Activated CD8-positive, alpha-beta memory T cell treated with anti-CD3 and anti-CD28 coated beads for 4 hours (primary cell): ENCODE measurements at places on chromosomes 12 and 14.
A peak's percentile ranks its signal among the peaks of the same experiment; 100 is the strongest.

DNA sequence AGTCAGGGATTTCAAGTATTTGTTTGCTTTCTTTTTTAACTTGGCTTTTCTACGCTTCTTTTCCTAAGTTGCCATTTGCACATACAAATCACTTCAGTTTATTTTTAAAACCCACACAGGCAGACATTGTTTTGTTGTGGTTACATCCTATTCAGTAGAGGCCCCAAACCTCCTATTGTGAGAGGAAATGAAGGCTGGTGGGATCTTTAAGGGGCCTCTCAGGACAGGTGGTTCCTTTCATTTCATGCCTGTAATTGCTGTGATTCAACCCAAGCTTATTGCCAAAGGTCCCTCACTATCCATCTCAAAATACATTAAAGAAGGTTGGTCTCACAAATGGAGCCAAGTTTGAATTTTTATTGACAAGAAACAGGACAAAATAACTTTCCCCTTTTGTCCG lies 257.1 kb downstream of the ADAMTS20 start:
- no peak for DNase-seq

DNA sequence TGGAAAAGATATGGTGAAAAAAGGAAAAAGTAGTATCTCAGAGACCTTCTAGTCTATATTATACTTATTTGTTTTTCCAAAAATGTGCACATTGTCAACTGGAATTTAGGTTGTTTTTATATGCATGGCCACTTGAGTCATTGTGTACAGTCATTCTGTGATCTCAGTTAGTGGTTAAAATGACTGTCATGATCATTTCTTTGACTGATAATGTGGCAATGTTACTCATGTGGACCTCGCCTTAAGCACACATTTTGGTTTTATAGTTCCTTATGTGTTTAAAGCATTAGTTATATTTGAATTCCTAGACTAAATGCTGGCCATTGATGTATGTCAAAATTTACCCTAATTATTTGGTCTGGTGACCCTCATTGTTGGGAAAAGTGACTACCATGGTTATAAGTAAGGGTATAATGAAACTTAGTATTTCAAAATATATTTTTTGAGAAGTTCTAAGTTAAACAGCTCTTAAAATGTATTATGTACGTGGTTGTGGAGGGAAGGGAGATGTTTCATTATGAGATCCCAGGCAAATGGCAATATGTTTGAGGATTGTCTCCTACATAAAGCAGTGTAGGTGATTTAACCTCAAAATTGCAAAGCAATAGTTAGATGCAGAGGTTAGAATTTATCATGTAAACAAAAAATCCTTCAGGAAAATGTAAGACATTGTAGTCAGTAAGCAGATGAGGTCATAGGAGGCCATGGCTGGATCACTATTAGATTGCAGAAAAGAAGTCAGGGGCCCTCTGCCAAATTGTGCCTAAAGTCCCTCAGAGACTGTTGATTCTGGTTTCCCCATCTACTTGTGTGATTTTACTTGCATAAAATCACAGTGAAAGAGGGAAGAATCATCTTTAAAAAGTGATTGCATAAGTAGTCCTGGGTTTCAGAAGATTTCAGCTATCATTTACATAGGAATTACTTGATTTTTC lies 17.5 kb downstream of the PNMA1 start:
- no peak for DNase-seq

DNA sequence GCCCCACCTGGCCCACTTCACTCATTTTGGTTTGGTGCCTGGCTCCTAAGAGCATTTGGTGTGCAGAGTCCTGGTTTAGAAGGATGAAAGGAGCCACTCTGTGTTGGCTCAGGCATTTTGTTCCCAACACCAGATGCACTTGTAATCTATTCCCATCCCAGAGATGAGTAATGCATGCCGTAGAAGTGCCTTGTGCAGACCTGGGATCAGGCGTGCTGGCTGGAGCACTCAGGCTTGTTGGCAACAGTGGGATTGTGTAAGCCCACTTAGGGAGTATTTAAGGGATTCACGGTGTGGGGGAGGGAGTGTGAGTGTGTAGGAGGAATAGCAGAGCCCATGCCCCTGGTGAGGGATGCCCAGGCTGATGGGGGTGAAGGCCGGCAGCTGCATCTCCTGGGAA lies 501.5 kb upstream of the TBX3 start:
- no peak for DNase-seq

DNA sequence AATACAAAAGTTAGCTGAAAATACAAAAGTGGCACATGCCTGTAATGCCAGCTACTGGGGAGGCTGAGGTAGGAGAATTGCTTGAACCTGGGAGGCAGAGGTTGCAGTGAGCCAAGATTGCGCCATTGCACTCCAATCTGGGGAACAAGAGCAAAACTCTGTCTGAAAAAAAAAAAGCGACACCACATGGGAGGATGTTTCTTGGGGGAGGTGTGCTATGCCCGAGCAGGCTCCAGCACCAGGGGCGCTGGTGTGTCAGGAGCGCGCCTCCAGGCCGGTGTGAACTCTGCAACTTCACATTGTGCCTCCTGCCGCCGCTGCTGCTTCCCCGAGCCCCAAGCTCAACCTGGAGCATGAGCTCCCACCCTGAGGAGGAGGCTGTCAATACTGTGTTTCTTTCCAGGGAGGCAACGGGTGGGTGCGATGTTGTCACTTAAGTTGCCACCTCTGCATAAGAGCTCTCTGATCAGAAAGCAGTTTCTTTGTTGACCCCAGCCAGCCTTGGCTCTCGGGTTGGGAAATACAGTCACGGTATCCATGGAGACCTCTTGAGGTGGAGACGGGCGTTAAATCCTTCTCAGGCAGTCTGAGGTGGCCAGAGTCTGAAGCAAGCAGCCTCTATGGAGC lies 18.9 kb downstream of the DEGS2 start:
- no peak for DNase-seq

GRCh38 chr12:93653079-93653478 lies 24.1 kb upstream of the CRADD start:
- DNase-seq = no peak

DNA sequence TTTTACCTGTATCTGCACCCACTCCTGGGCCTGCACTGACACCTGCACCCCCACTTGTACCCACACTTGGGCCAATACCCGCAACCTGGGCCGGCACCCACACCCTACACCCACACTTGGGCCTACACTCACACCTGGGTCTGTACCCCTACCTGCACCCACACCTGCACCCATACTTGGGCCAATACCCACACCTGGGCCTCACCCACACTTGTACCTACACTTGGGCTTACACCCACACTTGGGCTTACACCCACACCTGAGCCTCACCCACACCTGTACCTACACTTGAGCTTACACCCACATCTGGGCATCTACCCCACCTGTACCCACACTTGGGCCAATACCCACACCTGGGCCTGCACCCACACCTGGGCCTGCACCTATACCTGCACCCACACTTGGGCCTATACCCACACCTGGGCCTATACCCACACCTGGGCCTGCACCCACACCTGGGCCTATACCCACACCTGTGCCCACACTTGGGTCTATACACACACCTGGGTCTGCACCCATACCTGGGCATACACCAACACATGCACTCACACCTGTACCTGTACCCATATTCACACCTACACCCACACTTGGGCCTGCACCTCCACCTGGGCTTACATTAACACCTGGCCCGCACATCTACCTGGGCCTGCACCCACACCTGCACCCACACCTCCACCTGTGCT lies 39.2 kb downstream of the DAO start:
- no peak for DNase-seq

DNA sequence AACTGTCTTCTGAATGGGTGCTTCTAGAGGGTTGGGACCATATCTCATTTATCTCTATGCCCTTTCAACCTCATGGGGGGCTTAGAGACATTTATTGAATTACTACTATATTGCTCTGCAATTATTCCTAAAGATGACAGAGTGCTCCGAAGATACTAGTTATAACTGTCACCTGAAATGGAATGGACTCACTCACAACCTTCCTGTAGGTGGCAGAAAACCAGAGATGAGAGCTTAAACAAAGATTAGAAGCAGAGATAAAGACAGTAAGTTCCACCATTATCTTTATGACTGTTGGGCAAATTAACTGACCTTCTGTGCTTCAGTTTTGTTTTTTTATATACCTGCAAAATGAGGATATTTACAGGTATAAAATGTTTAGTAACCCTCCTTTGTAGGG lies 31.5 kb upstream of the GTF2A1 start:
- DNase-seq = no peak

DNA sequence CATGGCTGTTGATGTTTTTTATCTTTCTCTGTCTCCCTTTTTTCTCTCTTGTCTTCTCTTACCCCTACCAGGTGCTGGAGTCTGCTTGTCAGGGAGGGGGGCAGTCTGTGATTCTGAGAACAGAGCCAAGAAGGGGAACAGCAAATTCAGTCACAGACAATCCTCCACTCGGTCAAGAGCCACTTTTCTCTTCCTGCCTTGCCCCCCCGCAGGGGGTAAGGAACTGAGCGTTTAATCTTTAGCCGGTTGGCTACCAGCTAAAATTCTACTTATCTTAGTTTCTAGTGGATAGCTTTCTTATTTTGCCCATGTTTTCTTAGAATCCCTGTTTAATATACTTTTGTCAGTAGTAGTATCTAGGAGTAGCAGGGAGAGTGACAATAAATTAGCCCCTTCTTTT lies 1.9 kb downstream of the RIMKLB start:
- no peak for DNase-seq

- DNase-seq = peak; percentile 99
Observed at GRCh38 chr12:50111693-50112455, at the start of gene COX14. Gene COX14, plus strand, starts transcription at chr12:50112236. Its CDS starts 7,808 bp downstream, at chr12:50120044.

DNA sequence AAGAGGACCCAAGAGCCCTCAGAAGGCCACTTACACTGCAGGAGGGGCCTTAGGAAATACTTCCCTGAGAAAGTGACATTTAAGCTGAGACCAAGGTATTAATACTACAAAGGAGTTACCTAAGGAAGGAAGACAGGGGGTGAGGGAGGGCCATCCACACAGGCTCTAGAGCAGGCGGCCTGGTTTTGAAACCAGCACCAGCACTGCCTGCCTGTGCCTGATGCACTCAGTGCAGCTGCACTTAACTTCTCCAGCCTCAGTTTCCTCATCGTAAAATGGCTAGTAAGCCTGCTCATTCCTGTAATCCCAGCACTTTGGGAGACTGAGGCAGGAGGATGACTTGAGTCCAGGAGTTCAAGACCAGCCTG lies 45.5 kb upstream of the PLEKHG6 start:
- DNase-seq = no peak

- no peak for DNase-seq
Observed at GRCh38 chr12:97556302-97556779, 93.7 kb downstream of the RMST start.

- no peak for DNase-seq
Observed at GRCh38 chr12:68013181-68013580, 23.9 kb downstream of the IFNG-AS1 start.

GRCh38 chr14:62064751-62065323 lies 302.6 kb downstream of the SNAPC1 start:
- DNase-seq = no peak

DNA sequence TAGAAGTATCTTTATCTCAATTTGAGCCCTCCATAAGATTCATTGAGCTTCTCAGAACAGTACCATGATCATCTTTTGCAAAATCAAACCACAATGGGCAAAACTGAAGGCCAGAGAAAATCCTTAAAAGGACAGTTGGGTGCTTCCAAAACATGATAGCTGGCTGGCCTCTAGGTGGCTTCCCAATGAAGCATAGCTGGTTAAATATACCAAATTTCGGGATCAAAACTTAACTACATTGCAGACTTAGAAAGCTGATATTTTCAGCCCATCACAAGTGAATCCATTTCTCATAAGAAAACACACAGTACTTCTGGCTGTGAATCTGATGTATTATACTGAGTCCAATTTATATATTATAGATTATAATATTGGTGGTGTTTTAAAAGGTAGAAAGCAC lies 15.3 kb upstream of the PIK3C2G start:
- DNase-seq = no peak

DNA sequence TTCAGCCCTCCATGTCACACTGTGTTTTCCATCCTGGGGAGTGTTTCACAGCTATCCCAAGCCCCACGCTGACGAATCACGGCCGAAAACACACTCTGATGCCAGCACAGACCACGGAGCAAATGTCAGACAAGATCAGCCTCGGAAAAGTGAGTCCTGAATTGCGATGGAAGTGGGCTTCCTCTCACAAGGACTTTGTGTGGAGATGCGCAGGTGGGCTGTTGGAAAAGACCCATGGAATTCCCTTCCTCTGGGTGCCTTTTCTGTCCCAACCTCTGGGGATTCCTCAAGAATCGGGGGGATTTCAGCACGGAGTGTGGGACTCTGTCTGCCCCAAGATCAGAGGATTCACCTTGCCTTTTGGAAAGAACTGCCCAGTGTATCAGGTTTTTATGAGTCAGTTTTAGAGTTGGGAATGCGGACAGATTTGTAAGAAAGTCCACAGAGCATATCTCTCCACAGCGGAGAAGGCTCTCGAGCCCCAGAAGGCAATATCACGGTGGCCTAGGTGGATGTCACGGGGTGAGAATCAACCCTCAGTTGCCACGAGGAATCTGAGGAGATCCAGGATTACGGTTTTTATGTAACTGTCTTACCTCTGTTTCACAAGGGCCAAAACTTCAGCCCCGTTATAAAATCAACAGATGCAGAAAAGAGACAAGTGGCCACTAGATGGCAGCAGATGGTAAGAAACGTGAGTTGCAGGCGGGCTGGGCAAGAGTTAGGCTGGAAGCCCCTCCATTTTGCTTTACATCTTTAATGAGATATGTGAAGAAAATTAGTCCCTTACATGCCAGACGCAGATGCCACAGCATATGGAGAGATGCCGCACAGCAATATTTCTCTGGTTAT lies 201.9 kb downstream of the DAD1 start:
- DNase-seq = peak; percentile 14

DNA sequence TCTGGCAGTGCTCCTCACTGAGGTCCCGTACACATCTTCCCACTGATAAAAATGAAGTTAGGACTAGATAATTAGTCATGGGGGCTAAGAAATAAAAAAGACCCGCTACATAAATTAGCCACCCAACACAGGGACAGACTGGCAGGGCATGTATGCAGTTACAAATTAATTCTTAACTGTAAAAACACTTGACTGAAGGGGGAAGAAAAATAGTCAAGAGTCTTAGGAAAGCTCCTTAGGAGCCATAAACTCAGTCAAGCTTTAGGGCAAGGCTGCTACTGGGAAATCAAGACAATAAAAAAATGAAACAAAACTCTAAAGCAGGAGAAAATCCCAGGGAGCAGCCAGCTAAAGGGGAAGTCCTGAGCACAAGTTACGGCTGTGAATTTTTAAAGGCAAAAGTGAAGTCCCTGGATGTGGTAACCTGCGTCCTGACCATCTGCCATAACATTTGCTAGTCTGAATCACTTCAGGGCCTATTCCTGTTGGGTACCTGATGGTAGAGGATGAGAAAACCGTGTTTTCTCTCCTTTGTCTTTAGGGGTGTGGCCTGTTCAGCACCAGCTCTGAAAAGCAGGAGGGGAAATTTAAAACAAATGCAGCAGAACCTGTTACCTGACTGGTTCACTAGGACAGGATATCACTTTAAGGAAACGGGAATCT lies 7.5 kb upstream of the NPFF start:
- DNase-seq = no peak

- DNase-seq = no peak
Observed at GRCh38 chr12:12495536-12495935, 67.1 kb downstream of the DUSP16 start.

GRCh38 chr14:50741567-50741966 lies 73.5 kb upstream of the SAV1 start:
- no peak for DNase-seq

GRCh38 chr12:121246893-121247557 lies 37.1 kb downstream of the P2RX4 start:
- no peak for DNase-seq

- no peak for DNase-seq
Observed at GRCh38 chr14:25953532-25954139, 644.2 kb downstream of the NOVA1 start.
